ENCODE measurements at places on chromosomes 12 and 14.

DNA sequence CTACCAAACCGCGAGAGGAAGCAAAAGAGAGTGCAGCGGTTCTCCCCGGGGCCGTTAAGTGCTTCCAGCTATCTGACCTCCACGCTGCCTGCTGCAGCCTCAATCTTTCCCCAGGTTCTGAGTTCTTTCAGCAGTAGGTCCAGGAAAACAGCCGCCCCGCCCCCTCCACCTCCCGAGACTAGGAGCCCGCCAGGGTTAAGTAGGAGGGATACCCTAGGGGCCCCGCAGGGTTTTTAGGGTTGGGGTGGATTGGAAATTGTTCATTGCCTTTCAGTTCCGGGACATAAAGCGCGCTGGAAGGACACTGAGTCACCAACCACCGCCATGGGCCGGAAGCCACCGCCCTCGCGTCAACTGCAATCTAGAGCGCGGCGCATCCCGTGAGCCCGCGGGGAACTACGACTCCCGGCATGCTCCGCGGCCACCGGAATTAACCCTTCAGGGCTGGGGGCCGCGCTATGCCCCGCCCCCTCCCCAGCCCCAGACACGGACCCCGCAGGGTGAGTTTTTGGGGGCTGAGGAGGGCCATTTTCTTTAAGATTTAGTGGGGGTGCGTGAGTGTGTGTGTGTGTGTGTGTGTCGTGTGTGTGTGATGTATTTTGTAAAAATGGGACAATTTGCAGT is at the start of gene MYL6B:
MYL6B (plus strand) TSS at position 456 of the 624 bp plus-strand sequence. CDS start 1,332 bp downstream, outside the sequence.
- peak; percentile 96 for DNase-seq

GRCh38 chr14:54211551-54212308 is 185.1 kb upstream of the CDKN3 start:
- DNase-seq, result no peak

DNA sequence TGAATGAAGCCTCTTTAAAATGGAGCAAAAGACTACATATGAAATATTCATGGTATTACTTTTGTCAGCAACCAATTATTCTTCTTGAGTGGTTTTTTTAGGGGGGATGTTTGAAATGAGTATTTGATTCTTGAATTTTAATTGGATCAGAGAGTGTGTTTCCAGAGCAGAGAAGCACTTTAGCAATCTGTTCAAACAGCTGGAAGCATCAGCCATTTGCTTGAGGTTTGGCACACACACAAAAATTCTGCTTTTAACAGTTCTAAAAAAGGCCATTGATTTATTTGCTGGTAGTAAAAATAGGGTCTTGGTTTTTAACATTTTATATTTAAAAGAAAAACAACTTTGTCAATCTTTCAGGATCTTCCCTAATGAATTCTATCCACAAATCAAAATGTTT is 292.7 kb downstream of the LRFN5 start:
- no peak for DNase-seq

- no peak for DNase-seq
Observed at GRCh38 chr12:115870510-115870909, 407.0 kb downstream of the MED13L start.

DNA sequence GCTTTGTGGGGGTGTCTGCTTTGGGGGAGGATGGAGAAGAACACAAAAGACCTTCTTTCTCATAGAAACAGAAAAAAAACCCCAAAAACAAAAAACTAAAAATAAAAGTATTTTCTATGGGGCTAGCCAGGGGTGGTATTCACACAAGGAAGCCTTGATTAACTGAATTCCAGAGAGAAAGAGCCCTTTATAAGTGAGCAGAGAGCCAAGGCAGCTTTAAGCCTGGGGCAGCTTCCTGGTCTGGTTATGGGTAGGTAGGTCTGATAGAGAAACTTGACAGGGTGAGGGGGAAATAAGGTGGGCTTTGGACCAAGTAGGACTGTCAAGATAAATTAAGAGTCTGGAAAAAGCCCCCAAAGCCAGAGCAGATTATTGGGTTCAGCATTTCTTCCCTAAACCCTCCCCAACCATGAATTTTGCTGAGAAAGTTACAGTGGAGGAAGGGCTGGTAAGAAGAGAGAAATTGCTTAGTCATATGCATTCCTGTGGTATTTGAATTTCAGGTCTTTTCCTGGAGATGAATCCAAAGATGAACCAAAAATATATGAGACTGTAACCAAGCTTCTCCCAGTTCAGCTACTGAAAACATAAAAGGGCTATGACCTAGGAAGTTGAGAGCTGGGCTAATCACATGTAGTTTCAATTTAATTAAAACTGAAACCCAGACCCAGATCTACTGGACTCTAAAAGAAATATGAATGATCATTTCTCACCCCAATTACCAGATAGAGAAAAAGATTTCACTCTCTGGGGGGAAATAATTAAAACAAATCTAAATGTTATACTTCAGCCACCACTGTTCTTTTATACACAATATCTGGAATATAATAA is 144.8 kb downstream of the TBC1D30 start:
- DNase-seq, result no peak

DNA sequence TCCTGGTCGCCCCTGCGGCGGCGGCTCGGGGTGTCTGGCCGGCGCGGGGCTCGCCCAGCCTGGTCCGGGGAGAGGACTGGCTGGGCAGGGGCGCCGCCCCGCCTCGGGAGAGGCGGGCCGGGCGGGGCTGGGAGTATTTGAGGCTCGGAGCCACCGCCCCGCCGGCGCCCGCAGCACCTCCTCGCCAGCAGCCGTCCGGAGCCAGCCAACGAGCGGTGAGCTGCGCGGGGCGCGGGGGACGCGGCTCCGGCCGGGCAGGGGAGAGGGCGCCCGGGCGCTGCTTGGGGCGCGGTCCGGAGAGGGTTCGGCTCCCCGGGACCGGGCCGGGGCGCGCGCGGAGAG is at the start of gene LGALS3:
LGALS3 (plus strand) TSS at position 167 of the 342 bp plus-strand sequence. CDS start 8,122 bp downstream, outside the sequence.
- DNase-seq, result peak; percentile 90

GRCh38 chr12:6532927-6533652 is 1.2 kb upstream of the GAPDH start:
- peak; percentile 70 for DNase-seq

GRCh38 chr12:26032719-26033241 is 74.3 kb downstream of the RASSF8 start:
- DNase-seq, result no peak

GRCh38 chr14:67045440-67045839 is 143.8 kb upstream of the GARIN2 start:
- no peak for DNase-seq

- no peak for DNase-seq
Observed at GRCh38 chr14:32620303-32620702, 291.2 kb downstream of the AKAP6 start.

GRCh38 chr12:54622463-54623183 is 12.1 kb downstream of the LACRT start:
- DNase-seq, result no peak

- DNase-seq, result no peak
Observed at GRCh38 chr12:4005851-4006430, 132.7 kb upstream of the PARP11 start.

DNA sequence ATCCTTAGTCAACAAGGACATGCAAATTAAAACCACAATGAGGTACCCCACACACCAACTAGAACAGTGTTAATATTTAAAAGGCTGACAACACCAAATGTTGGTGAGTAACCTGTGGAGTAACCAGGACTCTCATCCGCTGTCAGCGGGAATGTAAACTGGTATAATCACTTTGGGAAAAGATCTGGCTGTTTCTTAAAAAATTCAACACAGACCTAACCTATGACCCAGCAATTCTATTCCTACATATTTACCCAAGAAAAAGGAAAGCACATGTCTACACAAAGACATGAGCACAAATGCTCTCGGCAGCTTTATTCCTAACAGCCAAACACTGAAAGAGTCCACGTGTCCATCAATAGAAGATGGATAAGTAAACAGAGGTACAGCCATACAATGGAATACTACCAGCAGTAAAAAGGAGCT is 26.6 kb downstream of the NRDE2 start:
- no peak for DNase-seq

DNA sequence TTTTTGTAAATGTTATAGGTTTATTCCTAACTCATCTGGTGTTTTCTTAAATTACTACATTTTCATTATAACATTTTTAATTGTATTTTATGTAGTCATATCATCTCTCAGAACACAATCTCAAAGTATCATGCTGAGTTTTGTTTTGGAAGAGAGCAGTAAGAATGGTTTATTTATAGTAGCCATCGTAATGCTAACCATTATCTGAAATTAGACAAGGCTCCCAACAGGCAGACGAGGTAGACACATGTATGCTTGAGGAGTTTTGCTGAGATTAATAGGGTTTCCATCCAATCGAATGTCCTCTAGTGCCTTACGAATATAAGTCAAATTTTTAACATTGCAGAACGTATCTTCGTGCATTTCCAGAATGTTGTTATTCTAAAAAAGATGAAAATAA is 9.0 kb upstream of the CCER1 start:
- no peak for DNase-seq

DNA sequence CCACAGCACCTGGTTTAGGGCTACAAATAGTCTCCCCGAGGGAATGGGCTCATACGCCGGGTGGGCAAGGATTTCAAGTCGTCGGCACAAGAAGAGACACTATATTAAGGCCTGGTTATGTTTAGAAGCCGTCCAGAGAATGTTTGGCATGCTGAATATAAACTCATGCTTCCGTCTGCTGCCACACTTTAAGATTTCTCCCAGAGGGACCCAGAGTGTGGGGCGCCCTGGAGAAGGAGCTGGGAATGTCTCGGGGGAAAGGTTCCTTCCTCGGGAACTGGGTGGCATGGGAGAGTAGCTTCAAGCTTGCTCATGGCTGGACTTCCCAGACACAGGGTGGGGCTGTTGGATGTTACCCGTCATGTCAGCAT is 295.7 kb downstream of the CACNA1C start:
- no peak for DNase-seq

GRCh38 chr12:98955284-98955683 is 310.2 kb downstream of the APAF1 start:
- DNase-seq, result no peak

DNA sequence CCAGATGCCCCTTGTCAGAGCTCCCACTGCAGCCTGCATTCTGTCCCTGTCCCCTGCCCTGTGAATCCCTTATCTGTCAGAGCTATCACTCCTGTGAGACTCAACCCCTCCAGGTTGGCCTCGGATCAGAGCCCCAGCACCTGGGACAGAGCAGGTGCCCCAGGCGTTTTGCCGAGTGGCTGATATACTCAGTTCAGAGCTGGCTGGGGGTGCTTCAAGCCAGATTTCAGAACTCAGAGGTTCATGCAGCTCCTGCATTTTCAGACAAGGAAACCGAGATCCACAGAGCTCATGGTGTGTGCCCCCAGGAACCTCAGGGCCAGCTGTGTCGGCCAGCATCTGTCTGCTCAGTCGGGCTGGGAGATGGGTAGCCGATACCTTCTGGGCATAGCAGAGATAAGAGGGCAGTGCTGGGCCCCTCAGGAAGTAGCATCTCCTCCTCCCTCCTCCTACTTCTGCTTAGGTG is 228.0 kb upstream of the RTL1 start:
- DNase-seq, result no peak

DNA sequence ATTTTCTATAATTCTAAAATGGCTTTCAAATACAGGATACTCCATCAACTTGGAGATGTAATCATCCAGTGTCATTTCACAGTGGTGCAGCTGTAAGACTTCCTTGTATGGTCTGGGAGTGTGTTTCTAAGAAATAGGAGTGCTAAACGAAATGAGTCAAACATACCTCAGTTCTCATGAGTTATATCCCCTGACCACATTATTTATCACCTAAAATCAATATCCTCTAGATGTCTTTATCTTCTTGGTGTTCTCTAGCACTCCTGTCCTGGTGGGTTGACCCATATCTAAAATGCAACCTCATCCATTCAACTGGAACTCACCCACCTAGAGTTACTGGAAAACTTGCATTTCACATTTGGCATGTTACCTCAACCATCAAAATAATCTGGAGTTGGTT is 33.2 kb downstream of the TMEM30B start:
- no peak for DNase-seq

- DNase-seq, result no peak
Observed at GRCh38 chr12:116332705-116333380, 55.4 kb upstream of the MED13L start.

DNA sequence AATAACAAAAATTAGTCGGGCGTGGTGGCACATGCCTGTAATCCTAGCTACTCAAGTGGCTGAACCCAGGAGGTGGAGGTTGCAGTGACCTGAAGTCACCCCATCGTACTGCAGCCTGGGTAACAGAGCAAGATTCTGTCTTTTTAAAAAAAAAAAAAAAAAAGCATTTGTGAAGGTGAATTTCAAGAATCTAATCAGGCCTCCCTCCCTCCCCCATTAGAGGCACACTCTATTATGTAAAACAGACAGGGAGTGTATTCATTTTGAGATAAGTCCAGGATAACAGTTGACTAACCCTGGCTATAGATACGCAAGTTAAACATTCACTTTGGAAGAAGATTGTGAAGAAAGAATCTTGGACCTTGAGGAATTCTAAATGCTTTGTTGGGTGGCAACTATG is 2.9 kb downstream of the RESF1 start:
- no peak for DNase-seq

DNA sequence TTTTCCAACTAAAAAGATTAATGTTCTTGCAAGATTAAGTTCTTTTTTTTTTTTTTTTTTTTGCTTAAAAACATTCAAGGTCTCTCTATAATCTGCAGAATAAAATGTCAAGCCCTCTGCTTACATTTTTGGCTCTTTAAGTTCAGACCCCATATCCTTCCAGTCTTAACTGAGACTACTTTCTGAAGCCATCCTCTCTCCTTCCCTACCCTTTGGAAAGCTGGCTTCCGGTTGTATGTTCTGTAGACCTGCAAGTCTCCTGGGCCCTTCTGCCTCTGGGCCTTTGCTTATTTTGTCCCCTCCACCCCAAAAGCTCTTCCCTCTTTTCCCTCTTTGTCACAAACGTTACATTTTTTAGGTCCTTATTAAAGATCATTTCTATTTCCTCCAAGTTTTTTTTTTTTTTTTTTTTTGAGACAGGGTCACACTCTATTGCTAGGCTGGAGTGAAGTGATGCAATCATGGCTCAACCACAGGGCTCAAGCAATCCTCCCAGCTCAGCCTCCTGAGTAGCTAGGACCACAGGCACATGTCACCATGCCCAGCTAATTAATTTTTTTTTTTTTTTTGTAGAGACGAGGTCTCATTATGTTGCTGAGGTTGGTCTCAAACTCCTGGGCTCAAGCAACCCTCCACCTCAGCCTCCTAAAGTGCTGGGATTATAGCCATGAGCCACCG is 46.5 kb downstream of the PTPRB start:
- DNase-seq, result no peak

GRCh38 chr14:85824526-85824925 is 294.6 kb downstream of the FLRT2 start:
- DNase-seq, result no peak

DNA sequence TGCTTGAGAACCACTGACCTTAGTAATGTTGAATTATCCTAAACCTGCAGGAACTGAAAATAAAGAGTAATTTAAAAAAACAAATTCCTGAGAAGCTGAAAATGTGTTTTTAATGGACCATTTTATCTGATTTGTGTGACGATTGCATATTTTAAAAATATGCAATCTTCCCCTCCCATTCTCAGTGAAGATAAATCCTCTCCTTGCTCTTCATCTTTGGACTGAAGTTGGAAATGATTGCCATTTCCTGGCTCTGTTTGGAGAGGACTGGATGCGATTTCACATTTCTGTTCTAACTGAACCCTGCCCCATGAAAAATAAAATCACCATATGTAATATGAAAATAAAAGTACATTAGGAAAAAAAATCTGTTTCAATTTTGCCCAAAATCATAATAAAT is 216.3 kb downstream of the SLC6A15 start:
- no peak for DNase-seq

All from tibial artery (tissue), 4 donors.